ENCODE measurements at places on chromosomes 2 and 18.

- DNase-seq: no peak
Measured at GRCh38 chr2:118549503-118549902, 297.9 kb downstream of the EN1 start.

- DNase-seq: no peak
Measured at GRCh38 chr2:179377296-179377695, 112.7 kb upstream of the SESTD1 start.

DNA sequence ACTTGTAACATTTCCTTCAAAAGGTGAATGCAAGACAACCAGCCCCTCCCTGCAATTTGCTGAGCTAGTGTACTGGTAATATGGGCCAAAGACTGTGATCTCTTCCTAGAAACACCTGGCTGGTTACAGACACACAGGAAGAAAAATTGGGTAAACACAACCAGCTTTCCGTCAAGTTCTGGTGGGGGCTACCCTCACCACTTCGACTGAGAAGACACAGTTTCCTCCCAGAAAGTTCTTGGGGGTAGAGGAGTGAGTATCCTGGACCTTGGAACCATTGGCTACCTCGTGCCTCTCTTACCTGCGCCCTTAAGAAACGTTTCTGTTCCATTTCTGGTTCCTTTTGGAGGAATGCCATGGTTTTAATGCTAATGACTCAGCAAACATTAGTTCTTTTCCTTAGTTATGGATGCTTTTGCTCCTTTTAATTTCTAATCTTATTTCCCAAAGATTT, 120.9 kb upstream of the DLX2 start:
- no peak for DNase-seq

DNA sequence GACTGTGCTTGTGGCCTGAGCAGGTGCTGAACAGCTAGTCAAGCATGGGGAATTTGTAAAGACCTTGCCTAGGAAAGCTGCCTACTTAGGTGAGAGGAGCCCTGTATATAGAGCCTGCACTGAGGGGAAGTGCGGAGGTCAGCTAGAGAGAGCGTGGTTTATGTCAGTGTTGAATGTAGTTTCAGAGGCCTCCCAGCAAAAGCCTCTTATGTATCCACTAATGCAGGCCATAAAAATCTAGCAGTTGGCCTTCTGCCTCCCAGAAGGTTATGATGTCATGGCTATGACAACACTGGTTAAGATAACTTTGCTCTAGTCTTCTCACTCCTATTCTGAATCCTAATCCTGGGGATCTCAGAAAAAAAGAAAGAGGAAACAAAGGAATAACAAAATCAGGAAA, 88.9 kb downstream of the ASXL3 start:
- no peak for DNase-seq

DNA sequence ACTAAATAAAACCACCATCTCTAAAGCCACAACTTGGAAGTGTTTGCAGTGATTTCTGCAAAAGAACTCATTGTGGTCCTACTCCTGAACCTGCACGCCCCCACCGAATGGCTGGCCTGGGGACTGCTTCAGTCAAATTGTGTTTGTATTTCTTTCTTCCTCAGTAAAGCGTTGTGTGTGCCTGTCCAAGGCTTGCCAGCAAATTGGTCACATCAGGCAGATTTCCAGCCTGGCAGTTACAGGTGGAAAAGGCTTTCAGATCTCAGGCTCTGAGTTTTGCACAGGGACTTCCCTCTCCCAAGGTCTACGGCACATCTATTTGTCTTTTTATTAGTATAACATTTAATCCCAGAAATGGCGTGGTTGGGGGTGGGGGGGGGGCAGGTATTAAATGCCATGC, 54.0 kb upstream of the NOSTRIN start:
- no peak for DNase-seq

DNA sequence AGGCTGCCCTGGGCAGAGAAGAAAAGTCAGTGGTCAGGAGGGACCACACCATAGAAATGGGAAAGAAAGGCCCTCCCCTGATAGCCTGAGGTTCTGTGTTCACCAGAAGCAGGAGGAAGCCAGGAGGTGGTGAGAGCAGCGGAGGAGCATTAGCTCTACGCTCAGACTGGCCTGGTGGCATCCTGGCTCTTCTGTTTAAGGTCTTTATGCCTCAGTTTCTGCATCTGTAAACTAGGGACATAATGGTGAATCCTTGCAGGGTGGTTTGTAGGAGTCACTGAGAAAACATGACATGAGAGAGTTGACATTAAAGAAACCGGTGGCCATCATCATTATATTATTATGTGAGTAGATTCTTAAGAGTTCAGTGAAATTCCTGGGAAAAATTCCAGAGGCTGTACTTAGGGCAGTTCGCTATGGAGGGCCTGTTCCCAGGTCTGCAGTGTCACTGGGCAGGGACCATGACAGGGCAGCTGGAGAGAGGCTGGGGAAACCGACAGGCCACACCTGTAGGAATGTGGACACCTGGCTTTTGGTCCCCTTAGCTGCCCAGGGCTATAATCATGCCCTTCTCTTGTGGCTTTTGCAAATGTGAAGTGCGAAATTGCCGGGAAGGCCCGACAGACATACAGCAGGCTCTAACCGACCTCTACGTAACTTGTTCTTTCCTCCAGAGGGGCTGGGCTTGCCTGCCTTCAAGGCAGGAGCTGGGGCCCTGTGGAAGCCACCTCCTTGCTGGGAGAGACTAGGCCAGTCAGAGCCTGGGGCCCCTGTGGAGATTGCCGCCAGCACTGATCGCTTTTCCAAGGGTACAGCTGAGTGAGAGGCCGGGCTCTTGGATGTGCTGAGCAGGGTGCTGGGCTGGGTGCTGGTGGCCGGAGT, 31.0 kb downstream of the GLI2 start:
- DNase-seq: no peak

DNA sequence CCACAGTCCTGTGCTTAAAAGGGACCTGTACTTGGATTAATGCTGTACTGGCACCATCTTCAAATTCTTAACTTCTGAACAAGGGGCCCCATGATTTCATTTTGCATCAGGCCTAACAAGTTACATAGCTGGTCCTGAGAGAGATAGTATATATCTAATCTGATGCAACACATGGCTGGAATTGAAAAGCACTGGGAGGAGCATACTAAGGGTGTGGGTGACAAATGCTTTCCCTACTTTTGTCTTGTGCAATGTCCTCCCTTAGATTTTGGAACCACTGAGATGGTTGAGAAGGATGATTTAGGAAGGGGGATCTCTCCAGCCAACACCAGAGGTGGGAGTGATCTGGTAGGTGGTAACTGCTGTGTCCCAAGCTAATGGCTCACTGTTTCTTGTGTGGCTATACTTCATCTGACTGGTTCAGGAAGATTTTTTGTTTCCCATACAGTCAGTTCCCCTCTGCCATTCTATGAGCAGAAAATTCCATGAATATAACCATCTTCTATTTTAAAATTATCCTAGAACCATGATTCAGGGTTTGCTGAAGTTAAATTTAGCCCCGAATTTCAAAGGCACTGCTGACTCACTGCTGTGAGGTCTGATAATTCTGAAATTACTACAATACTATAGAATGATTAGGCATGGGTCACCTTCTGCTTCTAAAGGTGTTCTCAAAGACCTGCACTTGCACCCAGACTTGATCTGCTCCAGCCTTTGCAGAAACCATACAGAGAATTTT, 108.3 kb upstream of the NCKAP5 start:
- no peak for DNase-seq

DNA sequence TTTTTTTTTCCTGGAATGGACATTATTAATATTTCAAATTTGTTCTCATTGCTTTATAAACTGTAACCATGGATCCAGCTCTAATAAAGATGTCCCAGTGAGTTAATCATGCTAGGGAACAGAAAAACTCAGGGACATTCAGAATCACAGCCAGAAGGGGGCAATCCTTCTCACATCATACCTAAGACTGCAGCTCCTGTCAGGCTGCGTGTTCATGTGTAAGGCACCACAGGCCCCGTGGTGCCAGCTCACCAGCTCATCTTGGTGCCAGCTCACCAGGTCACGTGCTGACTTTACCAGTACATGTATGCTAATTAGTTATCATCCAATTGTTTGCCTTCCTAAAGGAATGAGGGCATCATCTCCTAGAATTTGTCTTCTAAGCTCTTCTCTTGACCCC, 84.7 kb upstream of the NEDD4L start:
- DNase-seq: peak; percentile 15

DNA sequence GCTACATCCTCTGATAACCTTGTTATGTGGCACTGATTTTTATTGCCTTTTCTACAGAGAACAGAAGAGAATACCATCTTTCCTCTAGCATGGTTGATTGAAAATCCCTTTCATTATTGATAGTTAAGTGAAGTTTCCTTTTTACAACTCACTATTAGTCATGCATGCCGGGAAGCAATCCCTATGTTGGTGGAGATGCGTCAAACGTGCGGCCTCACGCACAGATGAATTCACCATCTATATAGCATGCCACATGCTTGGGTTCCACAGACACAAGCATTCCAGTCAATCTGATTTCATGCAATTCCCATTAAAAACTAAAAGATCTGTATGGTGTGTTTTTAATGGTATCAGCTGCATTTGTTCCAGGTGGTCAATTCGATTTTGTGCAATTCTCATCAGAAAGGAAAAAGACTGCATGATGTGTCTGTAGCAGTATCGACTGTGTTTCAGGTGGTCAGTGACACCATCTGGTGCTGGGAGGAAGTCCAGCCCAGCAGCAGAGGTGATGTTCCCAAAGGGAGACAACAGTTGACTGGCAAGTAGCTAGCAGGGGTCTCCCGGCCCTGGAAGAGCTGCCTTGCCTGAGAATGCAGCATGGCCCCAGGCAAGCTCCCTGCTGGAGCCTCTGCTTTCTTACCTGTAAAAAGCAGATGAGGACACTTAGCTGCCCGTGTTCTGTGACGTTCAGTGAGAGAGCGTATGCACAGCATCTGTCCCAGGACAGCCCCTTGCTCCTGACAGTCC, 151.3 kb upstream of the NCK2 start:
- DNase-seq: no peak

DNA sequence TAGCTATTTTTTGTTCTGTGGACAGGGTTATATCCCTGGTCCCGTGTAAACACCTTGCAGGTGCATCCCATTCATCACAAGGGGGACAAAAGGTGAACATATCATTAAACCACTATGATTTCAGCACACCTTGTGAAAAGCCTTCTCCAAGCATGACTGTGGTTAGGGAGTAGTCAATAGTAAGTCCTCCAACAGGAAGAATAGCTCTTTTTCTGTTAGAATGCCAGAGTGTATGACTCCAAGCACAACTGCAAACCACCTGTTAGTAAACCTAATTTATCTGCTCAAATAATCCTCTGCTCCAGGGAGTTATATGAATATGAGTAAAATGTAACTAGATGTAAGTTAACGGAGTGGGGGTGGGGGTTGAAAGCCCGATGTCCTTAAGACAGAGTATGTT, 240.5 kb downstream of the AGPS start:
- no peak for DNase-seq

GRCh38 chr2:209726311-209726710, 45.3 kb upstream of the UNC80 start:
- no peak for DNase-seq

DNA sequence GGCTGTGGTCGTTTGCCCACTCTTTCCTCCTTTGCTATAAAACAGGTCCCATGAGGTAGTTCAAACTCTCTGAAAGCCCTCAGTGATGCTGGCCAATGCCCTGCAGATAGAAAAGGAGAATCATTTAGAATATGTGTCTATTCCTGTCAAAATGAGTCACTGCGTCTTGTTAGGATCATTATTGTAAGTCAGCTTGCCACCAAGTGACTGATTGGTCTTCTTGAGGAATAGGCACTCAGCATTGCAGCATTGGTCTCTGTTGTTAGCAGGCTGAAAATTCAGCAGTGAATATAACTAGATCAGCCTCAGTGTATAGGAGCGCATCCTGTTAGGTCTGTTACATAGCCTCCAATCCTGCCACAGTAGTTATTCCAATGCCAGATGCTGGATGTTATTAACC, 28.9 kb downstream of the PRKRA start:
- DNase-seq: no peak

GRCh38 chr2:65456064-65456463, 23.7 kb upstream of the SPRED2 start:
- DNase-seq: no peak

DNA sequence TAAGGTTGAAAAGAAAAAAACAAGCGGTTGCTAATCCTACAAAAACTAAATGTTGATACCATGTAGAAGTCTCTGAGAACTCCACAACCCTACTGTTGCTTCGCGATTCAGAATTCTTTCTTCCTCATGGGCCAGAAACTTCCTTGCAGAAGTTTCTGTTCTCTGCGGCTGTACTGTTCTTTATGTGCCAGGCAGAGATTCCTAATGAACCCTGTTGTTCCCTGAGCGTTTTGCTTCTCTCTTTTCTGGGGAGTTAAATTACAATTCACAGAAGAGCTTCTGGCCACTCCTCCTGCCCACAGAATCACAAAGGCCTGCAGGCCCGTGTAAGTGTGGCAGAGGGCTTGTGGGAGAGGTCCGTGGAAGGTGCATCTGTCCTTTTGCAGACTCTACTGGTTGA, 1.8 kb upstream of the THNSL2 start:
- DNase-seq: no peak

- no peak for DNase-seq
Measured at GRCh38 chr18:54712758-54713157, 115.5 kb upstream of the RAB27B start.

DNA sequence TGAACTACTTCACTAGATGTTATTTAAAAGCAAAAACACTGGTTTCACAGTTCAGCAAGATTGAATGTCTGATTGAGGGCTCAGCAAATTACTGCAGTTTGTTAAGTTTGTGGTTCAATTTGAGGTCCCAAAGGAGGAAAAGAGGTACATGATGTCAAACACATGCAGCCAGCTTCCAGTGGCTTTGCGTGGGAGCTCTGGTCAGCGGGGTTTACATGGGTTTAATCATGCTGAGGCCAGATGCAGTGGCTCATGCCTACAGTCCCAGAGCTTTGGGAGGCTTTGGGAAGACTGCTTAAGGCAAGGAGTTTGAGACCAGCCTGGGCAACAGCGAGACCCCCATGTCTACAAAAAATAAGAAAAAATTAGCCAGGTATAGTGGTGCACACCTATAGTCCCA, 111.5 kb downstream of the MAPK4 start:
- DNase-seq: no peak

- no peak for DNase-seq
Measured at GRCh38 chr2:116819355-116819754, 995.1 kb upstream of the DDX18 start.

- DNase-seq: no peak
Measured at GRCh38 chr18:13684546-13684945, 41.8 kb downstream of the FAM210A start.

DNA sequence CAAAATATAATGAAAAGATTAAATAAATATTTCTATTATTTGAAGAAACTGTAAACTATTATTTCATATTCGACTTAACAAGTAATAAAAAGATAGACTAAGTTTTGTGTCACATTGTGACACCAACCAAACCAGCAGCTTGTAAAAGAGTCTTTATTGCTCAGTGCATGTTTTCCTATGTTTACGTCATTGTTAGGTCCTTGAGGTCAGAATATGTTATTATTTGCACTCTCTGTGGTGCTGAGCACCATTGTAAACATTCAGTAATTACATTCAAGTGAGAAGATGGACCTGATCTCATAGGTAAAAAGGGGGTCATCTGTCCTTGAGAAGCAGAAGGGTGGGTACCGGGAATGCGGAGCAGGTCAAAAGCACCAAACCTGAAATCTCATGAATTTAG, 1999.1 kb upstream of the CELF4 start:
- DNase-seq: no peak
